Gastroesophageal sphincter (tissue), 4 donors: ENCODE measurements at places on chromosomes 11 and 22. TPM values are rescaled to one million over a fixed set of nuclear protein-coding genes. Genes with fewer than 3 reads are reported as not detected.

ART1 gene
- not detected for total RNA-seq

BDNF gene
- total RNA-seq, result not detected

PIWIL4 gene
- 8.2 TPM for total RNA-seq

HOATZ gene
- not detected for total RNA-seq

CECR2 gene
- total RNA-seq, result 1.4 TPM

SLC6A5 gene
- total RNA-seq, result not detected

CCDC116 gene
- total RNA-seq, result 1.3 TPM

BTBD18 gene
- not detected for total RNA-seq

KCNK7 gene
- total RNA-seq, result 0.40 TPM

SMIM35 gene
- not detected for total RNA-seq

ZNF215 gene
- 0.54 TPM for total RNA-seq

CNTN5 gene
- total RNA-seq, result 0.16 TPM

CARD18 gene
- total RNA-seq, result not detected

MMP1 gene
- not detected for total RNA-seq

PDE2A gene
- 31.6 TPM for total RNA-seq

MS4A6E gene
- not detected for total RNA-seq
